ENCODE measurements at places on chromosomes 11 and 22.

GRCh38 chr22:43038325-43038724 is 23.4 kb upstream of the PACSIN2 start:
- DNase-seq: no peak

DNA sequence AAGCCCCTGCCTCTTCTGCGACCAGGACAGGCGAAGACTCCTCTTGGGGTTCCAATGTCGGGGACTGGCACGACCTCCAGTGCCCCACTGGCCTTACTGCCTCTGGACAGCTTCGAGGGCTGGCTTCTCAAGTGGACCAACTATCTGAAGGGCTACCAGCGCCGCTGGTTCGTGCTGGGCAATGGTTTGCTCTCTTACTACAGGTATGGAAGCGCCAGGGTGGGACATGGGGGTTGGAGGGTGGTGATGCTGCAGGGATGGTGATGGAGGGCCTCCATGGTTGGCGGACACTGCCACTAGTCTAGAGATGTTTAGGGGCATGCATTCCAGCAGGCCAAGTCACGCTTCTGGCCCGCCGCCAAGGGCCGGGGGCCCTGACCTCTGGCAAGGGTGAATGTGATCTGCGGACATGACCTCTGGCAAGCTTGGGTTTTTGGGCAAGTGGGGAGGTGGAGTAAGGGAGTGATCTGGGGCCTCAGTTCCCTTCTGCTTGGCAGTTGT is 727 bp downstream of the OSBP2 start:
- DNase-seq: no peak

DNA sequence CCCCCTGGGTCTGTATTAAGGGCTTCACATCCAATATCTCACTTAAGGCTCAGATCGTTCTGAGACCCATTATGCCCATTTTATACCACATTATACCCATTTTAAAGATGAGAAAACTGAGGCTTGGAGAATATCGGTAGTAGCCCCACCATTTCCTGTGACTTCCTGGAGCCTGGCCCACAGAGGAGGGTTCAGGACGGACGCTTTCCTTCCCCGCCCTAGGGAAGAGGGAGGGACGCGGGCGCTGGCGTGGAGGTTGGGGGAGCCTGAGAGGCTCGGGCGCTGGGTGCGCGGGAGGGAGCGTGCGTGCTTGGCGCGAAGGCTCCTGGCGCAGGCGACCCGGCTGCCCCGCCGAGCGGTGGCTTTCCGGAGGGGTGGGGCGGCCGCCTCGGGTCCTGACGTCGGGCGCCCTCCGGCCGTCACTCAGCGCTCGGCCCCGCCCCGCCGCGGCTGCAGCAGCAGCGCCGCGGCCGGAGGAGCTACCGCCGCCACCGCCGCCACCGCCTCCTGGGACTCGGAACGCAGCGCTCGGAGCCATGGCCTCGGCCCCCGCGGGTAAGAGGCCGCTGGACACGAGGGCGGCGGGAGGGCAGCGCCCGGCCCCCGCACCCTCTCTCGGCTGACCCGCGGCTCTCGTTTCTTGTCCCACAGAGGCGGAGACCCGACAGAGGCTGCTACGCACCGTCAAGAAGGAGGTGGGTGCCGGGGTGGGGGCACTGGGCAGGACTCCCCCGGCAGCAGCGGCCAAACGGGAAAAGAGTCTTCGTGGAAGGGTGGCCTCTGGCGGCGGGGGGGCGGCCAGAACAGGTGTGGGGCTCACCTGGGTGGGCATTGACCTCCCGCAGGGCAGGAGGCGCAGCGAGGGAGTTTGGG is at the start of gene SGSM1:
Gene SGSM1, plus strand, starts transcription at position 422 of the 873 bp plus-strand sequence. Its CDS starts 115 bp downstream, at position 537.
- peak; percentile 71 for DNase-seq

- no peak for DNase-seq
Observed at GRCh38 chr11:62961017-62961570, 23.7 kb downstream of the SLC22A6 start.

DNA sequence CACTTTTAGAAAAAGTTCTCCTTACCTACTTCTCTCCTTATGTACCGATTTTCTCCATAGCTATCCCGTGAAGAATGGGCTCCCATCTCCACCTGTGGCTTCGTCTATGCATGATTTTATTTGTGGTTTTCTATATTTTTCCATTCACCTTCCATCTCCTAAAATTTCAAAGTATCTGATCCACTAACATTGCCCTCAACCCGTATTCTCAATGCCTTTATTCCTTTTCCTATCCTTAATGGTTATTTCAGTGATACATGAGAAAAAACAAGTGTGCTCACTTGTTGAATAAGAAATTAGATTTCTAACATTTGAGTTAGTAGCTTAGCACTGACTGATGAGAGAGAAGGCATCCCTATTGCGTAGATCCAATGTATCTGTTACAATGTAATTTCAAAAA is 16.9 kb downstream of the CYP2R1 start:
- DNase-seq: no peak

DNA sequence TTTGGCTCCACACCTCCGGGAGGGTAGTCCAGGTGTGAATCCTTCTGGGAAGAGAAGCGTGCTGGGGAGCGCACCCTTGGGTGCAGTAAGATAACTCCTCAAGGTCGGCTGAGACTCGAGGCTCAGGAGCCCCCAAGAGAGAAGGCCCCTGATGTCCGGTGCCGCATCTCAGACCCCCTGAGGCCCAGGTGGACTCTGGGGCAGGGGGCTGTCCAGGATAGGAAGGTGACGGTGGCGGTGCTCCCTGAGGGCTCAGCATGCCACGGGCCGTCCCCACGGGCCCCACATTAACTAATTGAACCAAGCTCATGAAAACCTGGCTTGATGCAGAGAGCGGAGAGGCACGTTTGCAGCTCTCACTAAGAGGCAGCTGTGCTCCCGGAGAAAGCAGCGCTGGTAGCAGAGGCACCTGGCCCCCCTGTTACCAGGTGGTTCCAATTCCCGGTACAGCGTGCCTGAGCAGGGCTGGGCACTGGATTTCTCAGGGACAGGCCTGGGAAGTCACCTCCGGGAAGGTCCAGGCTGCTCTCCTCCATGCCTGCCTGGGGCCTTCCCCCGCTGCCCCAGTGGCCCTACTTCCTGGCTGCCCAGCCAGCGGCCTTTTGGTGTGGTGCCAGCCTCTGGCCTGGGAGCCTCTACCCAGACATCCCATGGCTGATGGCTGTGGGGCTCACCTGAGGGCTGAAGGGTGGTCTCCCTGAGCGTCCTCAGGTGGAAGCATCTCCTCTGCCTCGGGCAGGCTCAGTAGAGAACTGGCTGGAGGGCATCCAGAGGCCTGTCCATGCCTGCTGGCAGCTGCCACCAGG is 1.1 kb downstream of the KCNQ1 start:
- DNase-seq: no peak
